Hematopoietic multipotent progenitor cell treated with erythropoietin and hydrocortisone succinate and interleukin-3 and kit ligand, for 8 days (in vitro differentiated cells): ENCODE measurements at places on chromosomes 16 and 17.

DNA sequence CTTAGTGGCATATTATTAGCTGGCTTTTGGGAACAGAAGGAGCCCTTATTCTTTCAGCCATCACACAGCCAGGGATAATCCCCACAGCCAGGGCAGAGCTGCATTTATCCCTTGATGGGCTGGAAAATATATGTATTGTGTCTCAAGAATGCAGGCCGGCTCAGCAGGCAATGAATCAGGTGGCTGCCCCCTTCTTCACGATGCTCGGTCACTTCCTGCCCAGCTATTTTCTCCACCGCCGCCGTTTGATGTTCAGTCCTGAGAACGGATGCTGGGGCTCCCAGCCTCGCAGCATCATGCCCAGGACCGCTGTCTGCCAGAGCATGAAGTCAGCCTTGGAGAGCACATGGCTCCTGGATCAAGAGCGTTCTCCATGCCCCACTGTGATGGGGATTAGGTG is 4.3 kb upstream of the MYH3 start:
- DNase-seq, result no peak

- DNase-seq, result no peak
Observed at GRCh38 chr17:22717211-22717610, 1024.9 kb downstream of the KCNJ18 start.

DNA sequence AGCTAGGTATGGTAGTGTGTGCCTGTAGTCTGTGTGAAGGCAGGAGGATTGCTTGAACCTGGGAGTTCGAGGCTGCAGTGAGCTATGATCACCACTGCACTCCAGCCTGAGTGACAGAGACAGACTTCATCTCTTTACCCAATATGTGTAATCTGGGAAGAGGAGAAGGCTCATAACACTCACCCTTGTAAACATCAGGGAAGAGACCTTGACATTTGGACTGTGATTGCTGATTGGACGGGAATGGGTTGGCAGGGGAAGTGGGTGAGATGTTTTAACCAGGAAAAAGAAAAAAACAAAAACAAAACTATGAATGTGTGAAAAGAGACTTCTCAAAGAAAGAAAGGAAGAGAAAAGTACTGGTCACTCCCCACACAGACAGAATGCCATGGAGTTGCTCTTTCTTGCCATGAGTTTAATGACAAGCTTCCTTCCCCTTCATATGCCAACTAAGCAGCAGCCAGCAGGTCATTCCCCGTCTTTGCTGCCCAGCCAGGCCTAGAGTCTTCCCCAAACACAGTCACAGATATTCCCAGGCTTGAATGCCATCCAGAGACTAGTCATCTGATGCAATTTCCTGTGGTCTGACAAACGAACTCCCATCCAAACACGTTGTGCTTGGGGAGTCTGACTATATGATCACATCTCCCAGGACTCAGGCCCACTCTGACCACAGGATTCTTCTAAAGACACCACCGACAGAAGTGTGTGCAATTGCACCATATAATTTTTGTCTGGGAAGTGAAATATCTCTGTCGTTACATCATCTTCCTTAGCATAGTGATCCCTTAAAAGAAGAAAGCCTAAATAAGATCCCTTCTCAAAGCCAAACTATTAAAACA is 3.6 kb upstream of the XAF1 start:
- DNase-seq, result peak; percentile 19

- peak; percentile 75 for DNase-seq
Observed at GRCh38 chr17:40121181-40122135, at the start of gene MSL1. MSL1 (plus strand) TSS chr17:40121971; CDS start chr17:40122613, 642 bp downstream.

DNA sequence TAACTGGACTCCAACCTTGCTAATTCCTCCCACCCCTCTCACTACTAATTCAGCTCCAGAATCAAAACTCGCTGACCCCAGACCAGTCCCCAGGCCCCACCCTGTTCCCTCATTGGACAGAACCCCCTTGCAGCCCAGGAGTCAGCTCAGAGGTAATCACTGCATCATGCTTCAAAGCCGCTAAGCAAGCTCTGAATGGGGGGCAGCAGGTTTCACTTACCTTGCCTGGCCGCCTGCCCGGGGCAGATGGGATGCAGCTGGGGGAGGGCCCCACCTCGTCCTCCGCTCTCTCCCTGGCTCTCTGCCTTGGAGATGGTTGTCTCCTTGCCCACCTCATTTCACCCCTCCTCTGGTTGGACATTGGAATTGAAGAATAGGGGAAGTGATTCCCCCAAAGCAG is 4.8 kb upstream of the NGFR start:
- DNase-seq, result no peak

GRCh38 chr17:77189148-77189547 is 48.4 kb downstream of the SEC14L1 start:
- no peak for DNase-seq

- DNase-seq, result no peak
Observed at GRCh38 chr16:1509307-1510221, 16.4 kb downstream of the TELO2 start.

DNA sequence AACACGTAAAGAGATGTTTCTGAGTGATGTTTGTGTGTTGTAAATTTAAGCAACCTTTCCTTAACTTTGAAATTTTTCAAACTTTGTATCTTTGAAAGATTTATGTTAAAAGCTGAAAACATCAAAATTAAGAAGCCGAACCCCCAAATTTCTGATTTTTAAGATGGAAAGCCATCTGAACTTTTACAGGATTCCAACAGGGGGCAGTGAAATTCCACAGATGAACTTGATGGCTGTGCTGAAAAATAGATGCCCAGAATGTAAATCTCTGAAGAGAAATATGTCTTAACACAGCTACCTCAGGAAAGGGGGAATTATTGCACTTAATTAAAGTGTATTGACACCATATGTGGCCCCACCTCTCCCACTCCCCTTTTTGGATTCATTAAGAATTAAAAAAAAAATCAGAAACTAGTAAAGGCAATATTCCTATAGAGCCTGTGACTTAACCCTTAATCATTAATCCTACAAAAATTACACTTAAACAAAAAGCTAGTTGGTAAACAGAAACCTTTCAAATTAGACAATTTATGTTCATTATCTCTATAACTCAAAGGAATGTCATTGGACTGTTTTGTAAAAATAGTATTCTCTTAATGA is 597.9 kb downstream of the KCNJ2 start:
- peak; percentile 11 for DNase-seq

DNA sequence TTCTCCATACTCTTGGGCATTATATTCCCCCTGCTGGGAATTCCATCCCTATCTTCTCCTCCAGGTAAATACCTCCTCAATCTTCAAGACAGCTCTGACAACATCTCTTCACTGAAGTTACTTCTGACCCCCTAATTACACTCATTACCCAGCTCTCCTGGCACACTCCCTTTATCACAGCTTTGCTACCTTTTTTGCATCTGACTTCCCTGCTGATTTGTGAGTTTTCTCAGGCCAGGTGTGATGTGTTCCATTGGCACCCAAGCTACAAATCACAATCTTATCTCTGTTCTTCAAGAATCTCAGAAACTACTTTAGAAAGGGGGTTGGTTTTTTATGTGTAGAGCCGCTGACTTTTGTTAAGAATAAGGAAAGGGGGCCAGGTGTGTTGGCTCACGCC is 14.0 kb downstream of the CLEC19A start:
- no peak for DNase-seq

- no peak for DNase-seq
Observed at GRCh38 chr16:17013038-17013437, 457.7 kb downstream of the XYLT1 start.

DNA sequence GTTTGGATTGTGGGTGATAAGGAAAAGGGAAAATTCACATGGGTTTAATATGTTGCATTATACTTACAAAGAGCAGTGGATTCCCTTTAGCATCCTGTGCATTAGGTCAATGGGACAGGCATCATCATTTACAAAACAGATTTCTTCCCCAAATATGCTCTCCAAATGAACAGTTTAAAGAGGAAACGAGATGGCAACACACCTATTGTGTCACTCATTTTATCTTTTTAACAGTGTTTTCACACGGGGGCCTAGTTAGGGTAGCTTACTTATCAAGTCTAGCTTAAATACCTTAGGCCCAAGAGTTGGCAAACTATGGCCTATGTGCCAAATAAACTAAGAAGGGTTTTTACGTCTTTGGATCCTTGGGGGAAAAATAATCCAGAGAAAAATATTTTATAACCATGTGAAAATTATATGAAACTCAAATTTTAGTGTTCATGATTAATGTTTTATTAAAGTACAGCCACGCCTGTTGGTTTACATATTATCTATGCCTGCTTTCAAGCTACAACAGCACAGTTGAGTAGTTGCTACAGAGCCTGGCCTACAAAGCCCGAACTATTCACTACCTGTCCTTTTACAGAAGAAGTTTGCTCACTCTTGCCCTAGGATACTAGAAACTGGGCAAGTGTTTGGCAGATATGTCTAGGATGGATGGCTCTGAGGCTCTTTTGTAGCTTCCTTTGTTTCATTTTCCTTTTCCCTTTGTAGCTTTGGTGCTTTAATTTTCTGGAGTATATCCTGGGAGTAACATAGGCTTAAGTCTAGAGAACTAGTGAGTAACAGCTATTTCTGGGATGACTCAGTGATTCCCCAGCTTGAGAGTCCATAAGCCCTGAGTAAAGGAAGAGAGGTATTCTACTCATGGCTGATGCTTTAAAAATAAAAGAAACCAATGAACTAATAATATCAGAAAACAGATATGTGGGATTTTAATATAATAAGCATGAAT is 12.4 kb downstream of the NUP93 start:
- no peak for DNase-seq

- DNase-seq, result no peak
Observed at GRCh38 chr17:5194346-5194745, 2.7 kb upstream of the ZNF594 start.

DNA sequence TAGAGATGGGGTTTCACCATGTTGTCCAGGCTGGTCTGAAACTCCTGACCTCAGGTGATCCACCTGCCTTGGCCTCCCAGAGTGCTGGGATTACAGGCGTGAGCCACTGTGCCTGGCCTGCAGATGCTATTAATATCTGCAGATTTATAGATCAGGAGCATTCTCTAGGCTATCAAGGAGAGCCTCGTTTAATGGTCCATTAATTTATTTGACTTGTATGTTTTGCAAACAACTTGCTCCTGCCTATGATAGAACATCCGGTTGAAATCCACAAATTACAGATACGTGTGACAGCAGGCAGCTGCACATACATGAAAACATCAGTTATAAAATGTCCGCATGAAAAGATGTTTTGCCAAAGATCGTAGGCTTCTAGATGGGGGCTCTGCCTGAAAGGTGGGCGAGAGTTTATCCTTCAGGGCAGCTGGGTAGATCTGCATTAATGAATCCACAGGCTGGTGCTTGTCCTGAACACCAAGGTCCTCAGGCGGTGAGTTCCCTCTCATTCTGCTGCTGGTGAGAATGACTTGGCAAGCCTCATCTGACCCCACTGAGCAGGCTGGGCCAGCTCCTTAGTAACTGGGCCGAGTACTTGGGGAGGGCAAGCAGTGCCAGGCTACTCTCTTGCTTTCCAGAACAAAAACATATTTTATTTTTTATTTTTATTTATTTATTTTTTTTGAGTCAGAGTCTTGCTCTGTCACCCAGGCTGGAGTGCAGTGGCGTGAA is 37.1 kb upstream of the MGAT5B start:
- DNase-seq, result no peak

GRCh38 chr16:20598832-20599469 is 22.8 kb upstream of the ACSM2B start:
- DNase-seq, result peak; percentile 23

DNA sequence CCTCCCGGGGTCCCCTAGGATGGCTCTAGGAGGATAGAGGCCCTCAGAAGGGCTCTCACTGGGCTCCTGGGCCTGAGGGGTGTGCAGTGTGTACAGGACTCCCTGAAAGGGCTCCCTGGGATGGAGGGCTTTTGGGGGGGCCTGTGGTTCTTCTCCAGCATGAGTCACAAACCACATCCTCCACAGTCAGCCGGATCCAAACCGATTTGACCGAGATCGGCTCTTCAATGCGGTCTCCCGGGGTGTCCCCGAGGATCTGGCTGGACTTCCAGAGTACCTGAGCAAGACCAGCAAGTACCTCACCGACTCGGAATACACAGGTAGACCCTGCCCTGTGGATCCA is 4.5 kb downstream of the TRPV2 start:
- DNase-seq, result peak; percentile 69

- no peak for DNase-seq
Observed at GRCh38 chr17:28662527-28662829, 473 bp downstream of the SUPT6H start.

DNA sequence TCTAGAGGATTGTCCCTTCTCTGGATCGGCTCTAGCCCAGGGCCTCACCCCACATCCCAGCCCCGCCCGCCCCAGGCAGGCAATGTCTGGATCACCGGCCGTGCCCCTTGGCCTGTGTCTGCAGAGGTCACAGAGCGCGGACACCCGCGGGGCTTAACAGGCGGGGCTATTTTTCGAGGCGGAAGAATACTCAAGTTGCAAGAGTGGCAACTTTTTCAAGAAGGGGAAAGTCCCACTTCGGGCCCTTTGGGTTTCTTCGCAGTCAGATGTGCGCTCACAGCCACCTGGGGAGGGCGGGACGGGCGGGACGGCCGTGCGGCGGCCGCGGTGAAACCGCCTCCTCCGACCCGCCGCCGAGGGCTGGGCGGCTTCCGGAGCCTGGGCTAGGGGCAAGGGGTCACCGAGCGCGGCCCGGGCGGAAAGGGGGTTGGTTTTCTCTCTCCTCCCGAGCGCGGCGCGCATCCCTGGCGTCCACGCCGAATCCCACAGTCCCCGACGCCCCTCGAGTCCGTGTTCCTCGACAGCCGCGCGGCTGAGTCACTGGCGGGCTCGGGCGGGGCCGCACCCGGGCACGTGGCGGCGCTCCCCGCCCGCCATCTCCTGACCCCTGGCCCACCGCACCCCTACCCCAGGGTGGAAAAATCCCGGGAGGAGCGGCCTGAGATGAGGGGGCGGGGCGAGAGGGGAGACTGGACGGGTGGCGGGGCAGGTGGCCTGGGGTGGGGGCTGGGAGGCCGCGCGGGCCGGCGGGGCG is 1.2 kb upstream of the PFN1 start:
- peak; percentile 73 for DNase-seq

GRCh38 chr16:50841081-50841886 is 99.4 kb downstream of the CYLD start:
- DNase-seq, result peak; percentile 88

GRCh38 chr17:50311112-50311460 is 34.8 kb upstream of the XYLT2 start:
- no peak for DNase-seq

DNA sequence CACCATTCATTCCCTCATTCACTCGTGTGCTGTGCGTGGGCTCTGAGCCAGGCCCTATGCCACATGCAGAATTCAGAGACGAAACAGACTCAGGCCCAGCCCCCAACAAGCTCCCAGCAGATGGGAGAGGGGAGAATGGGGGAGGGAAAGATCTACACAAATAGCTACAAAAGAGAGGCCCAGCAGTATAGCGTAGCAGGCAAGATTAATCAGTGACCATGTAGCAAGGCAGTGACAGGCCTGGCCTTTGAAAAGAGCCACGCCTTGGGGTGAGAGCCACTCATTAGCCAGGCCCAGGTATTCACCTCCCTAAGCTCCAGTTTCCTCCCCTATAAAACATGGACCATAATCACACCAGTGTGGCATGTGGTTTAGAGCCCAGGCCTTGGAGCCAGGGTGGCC is 16.4 kb upstream of the KRT19 start:
- no peak for DNase-seq

DNA sequence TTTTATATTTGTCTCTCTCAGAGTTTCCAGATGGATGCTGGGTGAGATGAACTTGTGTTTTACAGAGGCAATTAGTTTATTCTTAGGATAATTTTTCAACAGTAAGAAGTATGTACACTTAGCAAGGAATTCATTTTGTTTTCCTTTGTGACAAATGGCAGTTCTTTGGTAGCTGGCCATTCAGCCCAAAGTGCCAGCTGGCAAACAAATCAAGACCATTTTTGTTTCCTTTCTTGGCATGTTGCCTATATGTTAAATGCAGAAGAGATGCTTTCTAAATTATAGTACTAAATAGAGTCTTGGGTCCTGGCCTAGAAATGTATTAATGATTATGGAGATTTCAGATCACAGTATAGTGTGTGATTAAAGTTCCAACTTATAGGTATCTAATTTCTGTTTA is 337.1 kb downstream of the CNTNAP4 start:
- no peak for DNase-seq
